ENCODE measurements at places on chromosomes 11 and 22.

DNA sequence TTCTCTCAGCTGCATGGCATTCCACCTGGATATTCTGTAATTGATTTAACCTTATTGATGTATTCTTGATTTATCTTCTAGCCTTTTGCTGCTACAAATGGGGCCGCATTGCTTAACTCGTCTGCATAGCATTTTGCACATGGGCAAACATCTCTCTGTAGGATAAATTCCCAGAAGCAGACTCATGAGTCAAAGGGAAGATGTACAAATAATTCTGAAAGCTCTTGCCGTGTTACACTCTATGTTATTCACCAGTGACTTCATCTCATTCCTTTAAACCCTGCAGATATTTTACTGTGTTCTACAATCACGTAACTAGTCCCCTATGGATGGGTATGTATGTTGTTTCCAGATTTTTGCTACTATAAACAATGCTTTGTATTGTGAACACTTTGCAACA lies 112.7 kb downstream of the SEZ6L start:
- DNase-seq, result no peak

GRCh38 chr22:31241936-31242335 lies 29.8 kb downstream of the LIMK2 start:
- no peak for DNase-seq

DNA sequence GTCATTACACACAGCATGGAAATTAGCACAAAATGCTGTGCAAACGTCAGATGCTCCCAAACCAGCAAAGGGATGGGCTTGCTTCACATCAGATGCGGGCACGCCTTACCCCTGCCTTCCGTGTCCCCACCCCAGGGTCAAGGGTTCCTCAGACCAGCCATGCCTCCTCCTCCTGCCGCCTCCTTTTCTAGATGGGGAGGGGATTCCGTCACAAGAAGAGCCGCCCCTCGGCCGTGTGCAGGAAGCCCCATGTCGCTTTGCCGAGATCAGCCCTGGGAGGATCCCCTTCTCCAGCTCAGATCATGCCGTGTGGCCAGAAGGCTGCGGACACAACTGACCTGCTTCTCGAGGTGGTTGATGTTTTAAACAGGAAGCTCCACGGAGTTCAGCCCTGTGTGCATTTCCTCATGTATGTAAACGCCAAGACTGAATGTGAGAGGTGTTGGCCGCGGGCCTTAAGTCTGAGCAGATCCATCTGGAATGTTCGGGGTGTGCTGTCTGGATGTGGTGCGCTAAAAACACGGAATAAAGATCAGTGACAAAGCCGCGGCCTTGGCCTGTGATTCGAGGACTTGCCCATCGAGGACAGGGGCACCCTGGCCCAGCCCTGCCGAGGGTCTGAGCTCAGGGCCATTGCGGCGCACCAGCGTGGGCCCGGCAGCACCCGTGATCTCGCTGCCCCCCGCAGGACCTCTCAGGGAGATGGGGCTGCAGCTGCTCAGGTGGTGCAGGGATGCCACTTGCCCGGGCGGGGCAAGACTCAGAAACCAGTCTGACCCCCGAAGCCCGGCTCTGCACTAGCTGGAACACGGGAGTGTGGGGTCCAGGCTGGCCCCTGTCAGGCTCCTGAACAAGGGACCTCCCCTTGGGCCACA lies 412.9 kb downstream of the TBC1D22A start:
- DNase-seq, result no peak

DNA sequence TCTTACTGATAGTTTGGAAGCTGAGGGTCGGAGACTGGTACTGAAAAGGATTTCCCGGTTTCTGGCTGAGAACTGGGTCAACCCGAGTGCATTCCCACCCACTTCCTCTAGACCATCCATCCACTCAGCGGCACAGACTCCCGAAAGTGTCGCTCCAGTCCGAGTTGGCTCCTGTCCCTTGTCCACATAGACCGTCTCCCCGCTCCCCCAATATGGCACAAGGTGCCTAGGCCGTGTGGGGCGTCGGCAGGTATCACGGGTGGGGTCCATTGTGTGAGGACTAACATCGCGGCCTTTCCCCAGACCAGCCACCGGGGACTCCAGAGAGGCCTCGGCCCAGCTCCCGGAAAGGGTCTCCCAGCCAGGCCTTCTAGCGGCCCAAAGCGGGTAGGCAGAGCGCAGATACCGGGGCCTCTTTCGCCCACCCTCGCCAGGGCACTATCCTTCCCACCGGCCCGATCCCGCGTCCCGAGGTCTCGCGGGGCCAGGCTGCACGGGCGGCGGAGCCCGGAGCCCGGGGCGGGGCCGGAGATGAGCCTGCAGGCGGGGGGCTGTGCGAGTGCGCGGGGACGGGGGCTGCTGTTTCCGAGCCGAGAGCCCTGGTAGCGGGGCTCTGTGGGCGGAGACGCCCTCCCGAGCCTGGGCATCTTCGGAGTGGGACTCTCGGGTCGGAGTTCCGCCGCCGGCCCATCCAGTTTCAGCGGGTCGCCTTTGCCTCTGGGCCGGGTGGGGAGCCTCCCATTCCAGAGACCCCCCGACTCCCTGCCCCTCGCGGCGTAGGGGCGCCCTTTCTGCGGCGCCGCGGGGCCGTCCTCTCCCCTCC lies 21.1 kb downstream of the SERPINH1 start:
- peak; percentile 8 for DNase-seq

DNA sequence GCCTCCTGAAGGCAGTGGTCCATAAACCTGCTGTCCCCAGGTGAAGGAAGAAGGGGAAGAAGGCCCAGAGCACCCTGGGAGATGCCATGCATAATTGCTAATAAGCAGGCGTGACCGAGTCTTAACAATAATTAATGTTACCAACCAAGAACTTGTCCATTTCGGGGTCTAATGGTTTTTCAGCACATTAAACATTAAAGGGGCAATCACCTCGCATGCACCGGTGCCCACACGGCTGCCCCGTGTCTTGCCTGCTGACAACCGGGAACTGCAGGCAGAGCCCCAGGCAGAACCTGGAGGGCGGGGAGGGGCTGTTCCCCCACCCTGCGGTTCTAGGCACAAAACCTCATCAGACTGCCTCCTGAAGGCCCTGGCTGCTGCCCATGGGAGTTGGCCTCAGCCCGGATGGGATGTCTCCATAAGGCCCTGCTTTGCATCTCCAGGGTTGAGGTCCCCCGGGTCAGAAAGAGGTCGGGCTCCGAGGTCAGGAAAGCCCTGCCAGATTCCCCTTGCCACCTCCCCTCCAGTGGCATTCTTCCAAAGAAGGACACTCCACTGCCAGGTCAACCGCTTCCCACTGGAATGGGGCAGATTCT lies 169.0 kb downstream of the BUD13 start:
- DNase-seq, result no peak

DNA sequence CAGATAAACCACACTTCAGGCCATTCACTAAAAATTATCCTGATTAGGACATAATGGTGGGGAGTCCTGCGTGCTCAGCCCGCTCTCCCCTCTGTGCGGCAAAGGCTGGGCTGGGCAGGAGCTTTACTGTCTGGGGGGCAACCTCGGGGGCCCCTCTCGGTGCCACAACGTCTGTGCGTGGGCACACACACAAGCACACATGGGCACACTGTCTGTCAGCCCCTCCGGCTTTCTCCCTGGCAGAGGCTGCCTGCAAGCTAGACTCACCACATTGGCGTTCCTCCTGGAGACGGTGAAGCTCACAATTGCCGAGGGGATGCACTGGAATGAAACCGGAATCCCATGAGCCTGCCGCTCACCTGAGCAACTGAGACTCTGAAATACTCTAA lies 5.2 kb downstream of the MLC1 start:
- no peak for DNase-seq

DNA sequence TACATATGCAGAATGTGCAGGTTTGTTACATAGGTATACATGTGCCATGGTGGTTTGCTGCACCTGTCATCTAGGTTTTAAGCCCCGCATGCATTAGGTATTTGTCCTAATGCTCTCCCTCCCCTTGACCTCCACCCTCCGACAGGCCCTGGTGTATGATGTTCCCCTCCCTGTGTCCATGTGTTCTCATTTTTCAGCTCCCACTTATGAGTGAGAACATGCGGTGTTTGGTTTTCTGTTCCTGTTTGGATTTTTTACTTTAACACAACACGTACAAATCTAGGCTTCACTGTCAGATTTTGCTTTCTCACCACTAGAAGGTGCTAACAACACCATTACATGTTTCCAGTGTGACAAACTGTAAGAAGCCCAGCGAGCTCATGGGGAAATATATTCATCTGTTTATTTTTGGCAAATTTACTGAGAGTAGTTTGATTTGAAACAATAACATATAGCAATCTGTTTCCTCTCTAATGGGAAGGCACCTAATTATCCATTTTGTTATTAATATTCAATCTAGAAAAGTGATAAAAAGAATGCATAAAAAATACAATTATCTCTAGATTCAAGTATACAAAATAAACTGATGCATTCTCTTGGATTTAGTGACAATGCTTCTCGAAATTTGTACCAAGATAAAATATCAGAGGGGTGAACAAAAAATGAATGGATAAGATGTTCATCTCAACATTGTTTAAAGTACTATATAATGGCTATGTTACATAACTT lies 23.2 kb upstream of the BIRC3 start:
- DNase-seq, result no peak

GRCh38 chr11:97656356-97656755 lies 1266.5 kb downstream of the JRKL start:
- no peak for DNase-seq

DNA sequence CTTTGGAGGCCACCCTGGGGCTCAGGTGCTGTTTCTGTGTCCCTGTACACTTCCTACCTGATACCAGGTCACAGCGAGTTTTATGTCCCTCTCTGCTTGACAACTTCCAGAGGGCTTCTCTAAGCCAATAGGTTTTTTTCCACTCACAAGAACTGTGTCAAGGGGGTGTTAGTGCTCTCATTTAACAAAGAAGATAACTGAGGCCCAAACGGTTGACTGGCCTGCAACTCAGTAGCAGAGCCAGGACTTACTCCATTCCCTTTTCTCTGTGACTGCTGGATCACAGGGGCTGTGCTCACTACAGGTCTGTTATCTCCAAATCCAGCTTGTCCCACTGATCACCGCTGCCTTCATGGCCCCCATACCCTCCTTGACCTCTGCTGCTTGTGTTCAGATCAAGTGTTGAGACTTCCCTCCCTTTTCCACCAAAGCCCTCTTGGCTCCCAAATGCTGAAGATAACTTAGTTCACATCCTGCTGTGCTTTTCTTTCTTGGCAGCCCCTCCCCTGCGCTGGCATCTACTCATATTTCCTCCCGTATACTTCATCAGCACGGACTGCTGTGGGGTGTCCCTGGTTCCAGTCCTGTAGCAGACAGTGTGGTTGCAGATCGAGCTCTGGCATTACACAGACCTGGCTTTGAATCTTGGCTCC lies 41.3 kb downstream of the POU2F3 start:
- DNase-seq, result no peak

GRCh38 chr11:128726458-128727139 lies 32.7 kb downstream of the FLI1 start:
- DNase-seq, result no peak

DNA sequence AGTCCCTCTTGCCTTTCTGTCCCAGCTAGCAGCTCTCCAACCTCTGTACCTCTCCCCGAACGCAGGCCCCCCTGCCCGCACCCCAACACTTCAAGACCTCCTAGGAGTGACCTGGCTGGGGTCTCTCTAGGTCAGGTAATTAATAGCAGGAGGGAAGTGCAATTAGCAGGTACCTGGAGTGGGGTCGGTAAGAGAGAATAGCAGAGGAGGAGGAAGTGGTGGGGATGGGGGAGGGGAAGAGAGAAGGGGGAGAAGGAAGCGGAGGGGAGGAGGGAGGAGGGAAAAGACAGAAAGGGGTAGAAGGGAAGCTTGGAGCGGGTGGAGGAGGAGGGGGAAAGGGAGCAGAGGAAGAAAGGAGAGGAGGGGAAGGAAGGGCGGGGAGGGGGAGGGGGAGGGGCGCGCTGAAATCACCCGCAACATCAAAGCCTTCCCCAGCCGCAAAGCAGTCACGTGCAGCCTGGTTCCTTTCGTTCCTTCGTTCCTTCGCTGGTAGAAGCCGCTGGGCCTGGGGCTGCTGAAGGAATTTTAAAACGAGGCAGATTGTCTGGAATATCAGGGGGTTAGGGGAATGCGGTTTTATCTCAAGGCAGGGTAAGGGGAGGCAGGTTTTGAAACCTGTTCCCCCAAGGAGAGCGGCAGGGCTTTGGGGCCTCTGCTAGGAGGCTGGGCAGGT lies 29.3 kb upstream of the TCF20 start:
- DNase-seq, result no peak

- no peak for DNase-seq
Observed at GRCh38 chr22:41831828-41832552, 915 bp upstream of the SREBF2 start.

GRCh38 chr11:43567396-43567975 lies 113.1 kb upstream of the HSD17B12 start:
- no peak for DNase-seq

GRCh38 chr11:22787551-22788162 lies 41.9 kb downstream of the SVIP start:
- no peak for DNase-seq

DNA sequence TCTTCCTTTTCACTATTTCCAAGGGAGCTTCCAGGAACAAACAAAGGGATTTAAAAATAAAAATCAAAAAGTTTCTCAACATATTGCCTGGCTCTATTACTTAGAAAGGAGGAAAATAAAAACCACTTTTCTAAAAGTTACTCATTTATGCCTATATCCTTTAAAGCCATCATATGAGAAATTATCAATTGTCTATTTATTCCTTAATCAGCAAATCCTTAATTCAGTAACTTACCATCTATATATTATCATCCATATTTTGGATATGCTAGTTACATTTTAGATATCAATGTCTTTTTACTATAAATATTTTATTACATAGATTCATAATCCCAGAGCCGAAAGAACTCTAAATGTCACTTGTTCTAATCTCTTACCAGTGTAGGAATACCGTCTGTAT lies 481.5 kb upstream of the ANO5 start:
- no peak for DNase-seq

- DNase-seq, result no peak
Observed at GRCh38 chr11:128596250-128596649, 8.9 kb upstream of the ETS1 start.

GRCh38 chr11:130677486-130678153 lies 229.2 kb downstream of the ADAMTS15 start:
- DNase-seq, result no peak

DNA sequence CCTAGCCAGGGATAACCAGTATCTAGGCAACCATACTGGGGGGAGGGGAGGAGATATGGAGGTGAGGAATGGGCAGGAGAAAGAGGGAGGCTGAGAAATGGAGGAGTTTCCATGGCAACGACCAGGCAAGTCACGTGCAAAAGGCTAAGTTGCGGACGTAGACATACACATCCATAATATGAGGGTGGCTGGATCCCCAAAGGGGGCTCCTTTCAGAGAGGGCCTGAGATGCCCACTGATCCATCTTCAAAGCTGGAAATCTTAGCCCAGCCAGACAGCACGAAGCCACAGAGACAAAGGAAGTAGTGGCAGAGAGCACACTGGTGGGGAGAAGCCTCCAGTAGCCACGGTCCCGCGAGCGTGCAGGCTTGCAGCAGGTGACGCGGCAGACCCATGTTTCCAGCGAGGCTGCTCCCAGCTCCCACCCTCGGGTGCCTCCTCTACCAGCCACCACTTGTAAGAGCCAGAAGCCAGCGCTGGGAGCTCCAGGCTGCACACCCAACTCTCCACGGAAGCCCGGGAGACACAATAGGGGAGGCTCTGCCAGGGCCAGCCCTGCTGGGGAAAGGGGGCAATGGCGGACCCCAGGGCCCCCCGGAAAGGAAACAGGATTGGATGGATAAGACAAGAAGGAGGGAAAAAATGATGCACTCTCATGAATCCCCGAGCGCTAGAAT lies 938 bp downstream of the FXYD6 start:
- no peak for DNase-seq

Data from stimulated activated CD4-positive, alpha-beta T cell treated with anti-CD3 and anti-CD28 coated beads, Interleukin-1b, Interleukin-23, amount 100 ng/mL, for 24 hours (primary cell).